Cardiac muscle cell (in vitro differentiated cells and primary cell): ENCODE measurements at places on chromosomes 1 and 21. TPM values are rescaled to one million over a fixed set of nuclear protein-coding genes. Genes with fewer than 3 reads are reported as not detected.

TMEM269 gene
- polyA plus RNA-seq: 0.35 and 0.99 TPM in 2 replicates

PROX1 gene
- 10.1 and 21.8 TPM in 2 replicates for polyA plus RNA-seq

USH2A gene
- 0.37 TPM in 1 of 2 replicates, not detected in the other for polyA plus RNA-seq

DIRAS3 gene
- polyA plus RNA-seq: 5.0 and 12.3 TPM in 2 replicates

UBE2U gene
- 0.66 TPM in 1 of 2 replicates, not detected in the other for polyA plus RNA-seq

CCDC185 gene
- not detected in 2 replicates for polyA plus RNA-seq

GSTM1 gene
- polyA plus RNA-seq: 10.7 and 33.1 TPM in 2 replicates

PTGER3 gene
- 1.5 and 2.6 TPM in 2 replicates for polyA plus RNA-seq

DMBX1 gene
- not detected in 2 replicates for polyA plus RNA-seq

PIK3R3 gene
- polyA plus RNA-seq: 6.2 and 11.5 TPM in 2 replicates

IQGAP3 gene
- 0.95 and 10.0 TPM in 2 replicates for polyA plus RNA-seq

VASH2 gene
- 2.8 and 5.8 TPM in 2 replicates for polyA plus RNA-seq

WNT2B gene
- polyA plus RNA-seq: 1.1 and 1.5 TPM in 2 replicates

PRPF38B gene
- 35.0 and 35.7 TPM in 2 replicates for polyA plus RNA-seq

TCHH gene
- not detected in 2 replicates for polyA plus RNA-seq

FMO4 gene
- polyA plus RNA-seq: 2.6 and 3.8 TPM in 2 replicates

ZNF670 gene
- polyA plus RNA-seq: 1.4 and 3.3 TPM in 2 replicates

LCE3D gene
- not detected in 2 replicates for polyA plus RNA-seq

FCGR3B gene
- not detected in 2 replicates for polyA plus RNA-seq

SRSF10 gene
- polyA plus RNA-seq: 181 and 192 TPM in 2 replicates

STRIP1 gene
- polyA plus RNA-seq: 40.2 and 57.8 TPM in 2 replicates

EPHA8 gene
- polyA plus RNA-seq: 4.7 and 13.2 TPM in 2 replicates

ADCY10 gene
- 0.44 and 0.82 TPM in 2 replicates for polyA plus RNA-seq

IL19 gene
- not detected in 2 replicates for polyA plus RNA-seq

OLIG2 gene
- not detected in 2 replicates for polyA plus RNA-seq

KCNA3 gene
- not detected in 2 replicates for polyA plus RNA-seq

ATAD3C gene
- polyA plus RNA-seq: 0.49 and 0.53 TPM in 2 replicates

LCK gene
- 0.16 TPM in 1 of 2 replicates, not detected in the other for polyA plus RNA-seq

MPL gene
- polyA plus RNA-seq: 0.10 TPM in 1 of 2 replicates, not detected in the other

PLA2G2F gene
- polyA plus RNA-seq: not detected in 2 replicates

OR2G6 gene
- not detected in 2 replicates for polyA plus RNA-seq

TXNIP gene
- 172 and 303 TPM in 2 replicates for polyA plus RNA-seq

TIE1 gene
- 4.3 TPM in 1 of 2 replicates, not detected in the other for polyA plus RNA-seq

PDE9A gene
- polyA plus RNA-seq: 6.8 and 12.5 TPM in 2 replicates

LCE1D gene
- not detected in 2 replicates for polyA plus RNA-seq

FMO2 gene
- not detected in 2 replicates for polyA plus RNA-seq

LYPLA2 gene
- 124 and 150 TPM in 2 replicates for polyA plus RNA-seq

KCNJ6 gene
- 0.22 TPM in 1 of 2 replicates, not detected in the other for polyA plus RNA-seq

PTCH2 gene
- polyA plus RNA-seq: 0.65 and 0.97 TPM in 2 replicates

EPHA10 gene
- polyA plus RNA-seq: 0.38 TPM in 1 of 2 replicates, not detected in the other

GJA8 gene
- polyA plus RNA-seq: not detected in 2 replicates

ZNF648 gene
- not detected in 2 replicates for polyA plus RNA-seq

ZMYND12 gene
- 0.21 and 1.9 TPM in 2 replicates for polyA plus RNA-seq

UQCRHL gene
- polyA plus RNA-seq: 2.5 and 3.2 TPM in 2 replicates

KDF1 gene
- polyA plus RNA-seq: 0.35 and 0.37 TPM in 2 replicates

AGL gene
- 26.6 and 29.0 TPM in 2 replicates for polyA plus RNA-seq

ADORA1 gene
- 12.2 and 22.2 TPM in 2 replicates for polyA plus RNA-seq

MASP2 gene
- polyA plus RNA-seq: 0.39 and 0.40 TPM in 2 replicates

LSS gene
- polyA plus RNA-seq: 56.2 and 112 TPM in 2 replicates

STPG1 gene
- 9.9 and 17.7 TPM in 2 replicates for polyA plus RNA-seq

REN gene
- polyA plus RNA-seq: 3.5 TPM in 1 of 2 replicates, not detected in the other

SPATA17 gene
- 2.6 and 6.5 TPM in 2 replicates for polyA plus RNA-seq
